ENCODE measurements at places on chromosomes 4 and X.

GRCh38 chrX:112967341-112967740 lies 126.7 kb upstream of the AMOT start:
- no peak for DNase-seq

DNA sequence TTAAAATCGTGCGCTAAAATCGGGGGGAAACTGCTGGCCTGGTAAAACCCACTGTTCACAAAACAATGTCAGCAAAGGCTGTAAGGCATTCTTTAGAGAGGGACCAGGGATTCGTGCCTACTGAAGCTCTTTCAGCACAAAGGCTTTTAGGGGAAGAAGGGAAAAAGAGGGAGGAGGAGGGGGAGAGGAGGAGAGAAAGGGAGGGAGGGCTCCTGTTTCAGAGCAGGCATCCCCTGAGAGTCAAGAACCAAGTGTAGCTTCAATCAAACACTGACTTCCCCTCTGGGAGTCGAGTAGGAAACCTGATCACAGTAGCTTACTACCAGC lies 9.5 kb downstream of the BCOR start:
- no peak for DNase-seq

DNA sequence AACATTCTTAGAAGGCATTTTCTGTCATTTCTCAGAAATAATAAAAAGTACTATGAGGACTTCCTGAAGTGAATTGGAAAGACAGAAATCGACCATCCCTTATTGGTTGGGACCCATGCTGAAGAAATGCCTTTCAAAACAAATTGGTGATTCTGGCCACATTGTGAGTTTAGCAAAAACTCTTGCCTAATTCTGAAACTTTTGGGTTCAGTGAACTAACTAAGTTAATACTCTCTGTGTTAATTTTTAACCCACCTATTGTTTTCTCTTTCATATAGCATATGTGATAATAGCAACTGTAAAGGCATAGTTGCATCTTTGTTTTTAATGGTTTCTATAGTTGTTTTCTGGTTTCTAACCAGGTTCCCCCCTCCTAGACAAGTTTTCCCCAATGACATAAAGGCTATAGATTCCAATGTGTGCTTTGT lies 129.3 kb upstream of the FAT1 start:
- DNase-seq = no peak

DNA sequence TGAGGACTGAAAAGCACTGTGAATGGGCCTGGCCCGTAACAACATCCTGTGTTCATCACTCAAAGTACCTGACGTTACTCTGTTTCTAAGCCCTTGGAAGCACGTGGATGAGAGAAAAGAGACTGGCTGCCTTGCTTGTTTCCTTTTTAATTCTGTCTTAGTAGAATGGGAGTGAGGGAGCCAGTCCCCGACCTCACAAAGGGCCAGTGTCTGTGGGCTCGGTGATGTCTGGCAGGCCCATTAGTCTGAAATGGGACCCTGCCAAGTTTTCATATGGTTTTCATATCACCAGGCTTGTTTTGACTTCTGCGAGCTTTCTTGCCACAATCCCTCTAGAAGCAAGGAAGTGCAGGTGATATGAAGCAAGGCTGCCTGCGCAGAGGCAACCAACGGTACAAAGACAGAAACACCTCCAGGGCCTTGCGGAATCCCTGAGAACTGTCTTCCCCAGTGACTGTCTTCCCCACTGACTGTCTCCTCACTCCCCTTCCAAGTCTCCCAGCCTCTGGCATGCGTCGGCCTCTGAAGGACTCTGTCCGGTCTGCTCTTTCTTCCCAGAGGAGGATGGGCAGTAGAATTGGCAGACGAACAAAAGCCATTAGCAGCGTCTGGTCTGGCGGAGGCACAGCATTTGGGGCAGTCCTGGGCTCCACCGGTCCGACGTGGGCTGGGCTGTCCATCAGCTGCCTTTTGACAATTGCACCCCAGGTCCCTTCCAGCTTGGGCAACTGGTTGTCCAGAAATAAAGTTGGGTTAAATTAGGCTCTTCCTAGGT lies 20.2 kb upstream of the RASL11B start:
- DNase-seq = no peak

GRCh38 chr4:3091464-3091863 lies 17.0 kb downstream of the HTT start:
- DNase-seq = no peak

- no peak for DNase-seq
Observed at GRCh38 chr4:120724656-120725055, 197.9 kb downstream of the PRDM5 start.

DNA sequence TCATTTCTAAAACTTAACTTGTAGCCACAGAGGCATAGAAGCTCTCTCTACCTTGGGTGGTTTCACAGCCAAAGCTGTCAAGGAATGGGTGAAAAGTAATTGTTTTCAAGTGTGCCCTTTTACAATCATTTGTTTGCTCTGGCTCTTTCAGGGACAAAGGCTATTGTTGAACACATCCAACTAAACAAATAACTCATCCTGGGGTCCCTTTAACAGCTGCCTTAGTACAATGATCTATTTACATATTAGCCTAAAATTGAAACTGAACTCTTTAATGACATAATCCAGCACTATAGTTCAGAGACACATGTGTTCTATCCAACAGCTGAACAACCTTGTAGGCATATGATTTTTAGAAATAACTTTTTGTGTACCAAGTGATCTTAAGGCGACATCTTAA lies 3.7 kb downstream of the HHIP start:
- DNase-seq = no peak

- DNase-seq = no peak
Observed at GRCh38 chr4:173380987-173381386, 10.2 kb downstream of the SAP30 start.

DNA sequence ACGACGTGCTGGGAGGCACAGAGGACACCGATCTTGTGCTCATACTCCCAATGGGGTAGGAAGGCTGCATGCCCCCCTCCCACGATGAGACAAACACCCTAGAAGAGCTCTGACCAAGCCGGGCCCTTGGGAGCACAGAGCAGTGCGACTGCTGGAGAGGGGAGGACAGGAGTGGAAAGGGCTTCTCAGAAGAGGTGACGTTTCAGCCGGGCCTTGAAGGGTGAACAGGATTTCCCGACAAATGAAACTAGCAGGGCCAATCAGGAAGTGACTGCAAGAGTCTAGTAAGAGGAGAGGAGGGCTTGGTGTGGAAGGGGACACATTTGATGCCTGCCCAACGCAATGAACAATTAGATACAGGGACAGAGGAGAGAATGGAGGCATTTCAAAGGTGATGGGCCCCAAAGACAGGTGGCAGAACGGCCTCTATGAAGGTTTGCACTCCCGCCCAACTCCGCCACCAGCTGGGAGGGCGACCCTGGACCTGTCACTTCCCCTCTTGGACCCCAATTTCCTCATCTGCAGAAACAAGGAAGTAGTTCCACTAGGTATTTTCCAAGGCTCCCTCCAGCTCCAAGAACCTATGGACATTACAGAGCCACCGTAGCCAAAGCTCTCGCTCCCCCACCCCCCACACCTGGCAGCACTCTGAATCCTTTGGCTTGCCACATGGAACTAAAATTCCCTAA lies 3.9 kb downstream of the HCFC1 start:
- DNase-seq = no peak

DNA sequence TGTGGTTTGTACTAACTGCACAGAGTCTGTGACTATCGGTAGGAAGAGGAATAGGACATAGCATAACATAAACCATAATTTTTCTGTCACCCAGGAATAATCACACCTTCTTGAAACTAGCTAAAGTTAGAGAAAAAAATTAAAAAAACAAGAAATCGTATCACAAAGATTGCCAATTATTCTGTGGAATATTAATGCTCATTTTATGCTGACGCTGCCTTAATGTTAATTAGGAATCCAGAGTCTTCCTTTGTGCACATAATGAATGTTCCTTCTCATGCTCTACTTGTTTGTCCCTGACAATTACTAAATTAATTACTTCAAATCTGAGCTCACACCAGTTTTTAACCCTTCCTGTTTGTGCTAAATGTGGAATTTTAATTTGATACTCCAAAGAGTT lies 772.7 kb upstream of the EPHA5 start:
- DNase-seq = no peak

DNA sequence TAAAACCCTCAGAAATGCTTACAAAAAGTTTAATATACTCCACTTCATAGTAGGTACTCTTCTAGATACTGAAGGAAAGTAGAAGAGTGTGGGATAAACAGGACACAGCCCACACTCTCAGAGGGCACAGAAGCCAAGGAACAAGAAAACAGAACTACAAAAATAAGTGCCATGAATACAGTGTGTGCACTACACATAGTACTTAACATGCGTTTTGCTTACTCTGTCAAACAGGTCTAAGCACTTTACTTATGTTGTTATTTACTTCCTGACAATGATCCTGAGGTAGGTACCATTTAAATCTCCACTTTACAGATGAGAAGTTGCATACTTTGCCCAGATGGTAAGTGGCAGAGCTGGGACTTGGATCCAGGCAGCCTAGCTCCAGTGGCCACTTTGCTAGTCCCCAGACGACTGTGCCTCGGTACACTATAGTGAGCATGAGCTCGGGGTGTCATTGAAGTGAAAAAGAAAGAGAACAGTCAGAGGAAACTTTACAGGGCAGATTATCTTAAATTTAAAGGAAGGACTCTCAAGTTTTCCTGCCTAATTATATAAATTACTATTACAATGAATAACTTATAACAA lies 120.3 kb downstream of the BANK1 start:
- no peak for DNase-seq

DNA sequence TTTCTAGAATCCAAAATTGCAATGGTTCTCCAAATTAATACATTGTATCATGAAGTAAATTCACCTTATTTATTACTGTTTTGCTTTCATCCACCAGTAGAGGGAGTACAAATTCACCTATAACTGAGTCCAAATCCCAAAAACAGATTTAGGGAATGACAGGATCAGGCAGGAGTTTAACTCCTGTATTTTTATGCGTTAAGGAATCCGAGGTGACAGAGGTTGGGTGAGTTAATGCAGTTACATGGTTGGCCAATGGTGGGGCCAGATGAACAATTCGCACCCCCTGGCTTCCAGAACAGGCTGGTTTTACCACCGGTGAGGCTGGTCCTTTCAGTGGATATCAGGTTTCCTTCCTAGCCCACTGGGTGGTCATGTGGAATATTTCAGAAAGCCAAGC lies 82.4 kb downstream of the MTNR1A start:
- DNase-seq = no peak

DNA sequence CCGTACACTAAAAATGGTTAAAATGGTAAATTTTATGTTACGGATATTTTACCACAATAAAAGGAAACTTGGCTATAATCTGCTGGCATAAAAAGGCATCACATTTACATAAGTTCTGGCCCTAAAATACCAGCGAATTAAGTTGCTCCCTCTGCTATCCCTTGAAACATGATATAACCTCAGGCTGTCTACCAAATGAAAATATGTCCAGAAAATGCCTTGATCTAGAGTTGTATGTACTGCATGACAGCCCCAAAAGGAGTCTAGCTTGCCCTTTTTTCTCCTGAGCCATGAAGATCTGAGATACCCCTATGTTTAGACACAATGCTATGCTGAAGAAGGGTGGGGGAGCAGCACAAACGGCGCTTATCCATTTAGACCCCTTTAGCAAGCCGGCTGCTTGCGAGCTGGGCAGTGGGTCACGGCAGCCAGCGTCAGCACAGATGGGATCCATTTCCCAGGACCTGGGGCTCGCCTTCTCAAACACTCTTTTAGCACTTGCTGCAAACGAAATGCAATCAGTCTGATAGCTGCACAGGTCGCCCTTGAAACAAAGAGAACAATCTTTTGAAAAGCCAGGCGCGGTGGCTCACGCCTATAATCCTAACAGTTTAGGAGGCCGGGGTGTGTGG lies 77.0 kb downstream of the AFAP1 start:
- DNase-seq = no peak

DNA sequence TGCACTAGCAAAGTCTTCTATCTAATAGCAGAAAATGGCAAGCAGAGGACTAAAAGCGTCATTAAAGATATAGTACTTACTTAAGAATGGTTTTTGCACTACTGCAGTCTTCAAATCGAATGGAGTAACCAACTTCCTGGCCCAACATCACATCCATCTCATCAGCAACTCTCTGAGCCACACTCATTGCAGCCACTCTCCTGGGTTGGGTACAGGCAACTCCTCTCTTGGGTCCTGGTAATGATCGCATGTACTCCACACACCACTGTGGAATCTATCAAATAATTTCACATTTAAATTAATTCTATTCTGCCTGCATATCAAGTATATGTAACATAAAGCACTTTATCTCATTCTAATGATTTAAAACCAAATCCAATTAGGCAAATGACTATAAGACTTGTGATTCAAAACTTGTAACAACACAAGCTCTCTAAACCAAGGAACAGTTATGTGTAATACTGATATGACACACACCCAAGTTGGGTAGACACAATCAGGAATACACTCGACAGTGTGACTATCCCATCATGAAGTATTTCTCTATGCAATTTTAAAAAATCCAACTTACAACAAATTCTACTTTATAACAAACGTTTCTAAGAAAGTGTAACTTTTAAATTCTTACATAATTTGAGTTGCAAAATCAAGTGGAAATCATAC lies 13.6 kb downstream of the DHX15 start:
- no peak for DNase-seq

DNA sequence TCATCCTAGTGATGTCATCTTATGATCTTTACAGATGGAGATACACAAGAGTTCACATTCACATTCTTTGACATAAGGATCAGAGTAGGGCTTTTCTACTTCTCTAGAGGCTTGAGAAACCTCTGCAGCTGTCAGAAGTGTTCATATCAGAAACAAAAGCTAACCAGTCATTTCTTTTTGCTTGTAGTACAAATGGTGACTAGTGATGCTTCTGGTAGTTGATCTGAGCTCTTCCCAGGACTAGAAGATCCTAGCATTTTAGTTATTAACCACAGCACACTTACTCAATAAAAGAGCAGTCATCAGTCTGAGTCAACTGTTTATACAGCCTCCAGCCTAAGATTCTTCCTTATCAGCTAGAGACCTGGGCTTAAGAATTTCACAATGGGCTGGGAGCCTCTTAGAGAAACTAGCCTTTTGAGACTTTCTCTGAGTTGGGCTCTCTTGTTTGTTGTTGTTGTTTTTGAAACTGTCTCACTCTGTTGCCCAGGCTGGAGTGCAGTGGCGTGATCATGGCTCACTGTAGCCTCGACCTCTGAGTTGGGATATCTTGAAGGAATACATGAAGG lies 84.1 kb downstream of the TMEM164 start:
- peak; percentile 17 for DNase-seq

- no peak for DNase-seq
Observed at GRCh38 chr4:174096456-174096855, 187.0 kb downstream of the FBXO8 start.

DNA sequence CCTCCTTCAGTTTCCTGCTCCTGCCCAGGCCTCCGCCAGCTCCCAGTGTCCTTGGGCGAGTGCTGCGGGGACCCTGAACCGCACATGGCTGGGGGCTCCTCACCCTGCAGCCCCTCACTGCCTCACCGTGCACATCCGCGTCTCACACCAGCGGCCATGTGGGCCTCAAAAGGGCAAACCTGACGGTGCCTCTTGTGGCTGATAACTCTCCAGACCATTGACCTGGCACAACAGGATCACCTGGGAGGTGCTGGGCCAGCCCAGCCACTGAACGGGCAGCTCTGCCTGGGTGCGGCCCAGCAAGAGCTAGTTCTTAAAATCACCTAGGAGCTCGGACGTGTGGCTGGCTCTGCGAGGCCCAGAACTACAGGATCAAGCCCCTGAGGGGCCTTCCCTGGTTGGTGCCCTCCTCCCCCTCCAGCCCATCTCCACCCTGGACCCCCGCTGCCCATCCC lies 4.1 kb upstream of the S100P start:
- no peak for DNase-seq

- DNase-seq = no peak
Observed at GRCh38 chr4:39441593-39441992, 17.1 kb downstream of the RPL9 start.

- DNase-seq = no peak
Observed at GRCh38 chr4:57318703-57319102, 208.5 kb upstream of the IGFBP7 start.
